ENCODE measurements at places on chromosomes 1 and 21. TPM values are rescaled to one million over a fixed set of nuclear protein-coding genes. Genes with fewer than 3 reads are reported as not detected.

KDF1 gene
- 1.2 TPM for total RNA-seq

TSPEAR gene
- not detected for total RNA-seq

HECTD3 gene
- 33.7 TPM for total RNA-seq

IGSF9 gene
- not detected for total RNA-seq

KCNA10 gene
- not detected for total RNA-seq

INSRR gene
- total RNA-seq = not detected

HAO2 gene
- not detected for total RNA-seq

CAPZA1 gene
- 166 TPM for total RNA-seq

SPRR2E gene
- total RNA-seq = not detected

LEMD1 gene
- total RNA-seq = not detected

GJB5 gene
- not detected for total RNA-seq

AMY1A gene
- not detected for total RNA-seq

BMP8B gene
- total RNA-seq = 0.06 TPM

ACTL8 gene
- not detected for total RNA-seq

VCAM1 gene
- total RNA-seq = not detected

CEPT1 gene
- total RNA-seq = 27.2 TPM

RNF186 gene
- not detected for total RNA-seq

PTGFRN gene
- total RNA-seq = 0.45 TPM

TRNP1 gene
- 0.19 TPM for total RNA-seq

TEDDM1 gene
- not detected for total RNA-seq

ZSCAN20 gene
- total RNA-seq = 0.50 TPM

TDRD5 gene
- not detected for total RNA-seq

OR2L3 gene
- total RNA-seq = not detected

MCL1 gene
- total RNA-seq = 737 TPM

All from CD4-positive, alpha-beta T cell (primary cell).